ENCODE measurements at places on chromosomes 6 and 20. TPM values are rescaled to one million over a fixed set of nuclear protein-coding genes. Genes with fewer than 3 reads are reported as not detected.

COL19A1 gene
- not detected for total RNA-seq

WFDC10B gene
- total RNA-seq, result not detected

VGLL2 gene
- not detected for total RNA-seq

VPS52 gene
- total RNA-seq, result 17.1 TPM

TNNC2 gene
- not detected for total RNA-seq

KIAA1755 gene
- total RNA-seq, result 0.13 TPM

CCR6 gene
- total RNA-seq, result not detected

DZANK1 gene
- 2.5 TPM for total RNA-seq

PLN gene
- total RNA-seq, result not detected

SYCP2L gene
- 2.2 TPM for total RNA-seq

ARMH2 gene
- total RNA-seq, result not detected

NKAIN2 gene
- not detected for total RNA-seq

PRND gene
- total RNA-seq, result not detected

C20orf144 gene
- not detected for total RNA-seq

AGER gene
- total RNA-seq, result 1.3 TPM

PROCR gene
- 142 TPM for total RNA-seq

C20orf96 gene
- total RNA-seq, result 11.4 TPM

GLP1R gene
- not detected for total RNA-seq

RNF39 gene
- not detected for total RNA-seq

CALHM5 gene
- total RNA-seq, result 0.06 TPM

RFX6 gene
- not detected for total RNA-seq

ABHD16B gene
- not detected for total RNA-seq

LST1 gene
- 0.36 TPM for total RNA-seq

Data from A549 treated with Mapracorat at 1 μM for 4 hours (cell line).